Omental fat pad (tissue), 4 donors: ENCODE measurements at places on chromosomes 13 and 19.
A peak's percentile ranks its signal among the peaks of the same experiment; 100 is the strongest.

- no peak for DNase-seq
Observed at GRCh38 chr13:51063909-51064308, 47.2 kb downstream of the C13orf42 start.

GRCh38 chr13:113150550-113151365 lies 7.7 kb upstream of the PROZ start:
- DNase-seq, result no peak

DNA sequence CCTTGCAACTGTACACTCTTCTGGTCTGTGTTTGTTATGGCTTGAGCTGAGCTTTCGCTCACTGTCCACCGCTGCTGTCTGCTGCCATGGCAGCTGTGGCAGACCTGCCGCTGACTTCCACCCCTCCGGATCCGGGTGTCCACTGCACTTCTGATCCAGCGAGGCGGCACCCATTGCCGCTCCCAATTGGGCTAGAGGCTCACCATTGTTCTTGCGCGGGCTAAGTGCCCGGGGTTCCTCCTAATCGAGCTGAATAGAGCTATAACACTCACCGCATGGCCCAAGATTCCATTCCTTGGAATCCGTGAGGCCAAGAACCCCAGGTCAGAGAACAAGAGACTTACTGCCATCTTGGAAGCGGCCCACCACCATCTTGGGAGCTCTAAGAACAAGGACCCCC lies 2.2 kb upstream of the PSMC4 start:
- DNase-seq, result no peak

GRCh38 chr19:4911786-4912672 lies 2.7 kb downstream of the UHRF1 start:
- DNase-seq, result peak; percentile 52

DNA sequence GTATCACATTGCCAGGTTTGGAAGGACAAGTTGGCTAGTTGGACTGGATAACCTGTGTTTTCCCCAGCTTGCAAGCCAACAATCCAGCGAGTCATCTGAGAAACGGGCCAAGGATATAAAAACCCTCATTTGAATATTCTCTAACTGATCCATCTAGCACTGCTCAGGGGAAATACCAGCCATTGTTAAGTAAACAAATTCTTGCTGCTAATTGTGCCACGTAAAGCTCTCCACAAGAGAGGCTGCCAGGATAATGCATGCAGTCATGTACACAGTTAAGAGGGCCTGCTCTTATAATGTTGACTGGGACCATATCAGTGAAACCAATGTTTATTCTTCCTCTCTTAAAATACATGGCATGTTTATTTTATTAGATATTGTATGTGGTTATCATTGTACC lies 663.2 kb upstream of the SGCG start:
- no peak for DNase-seq

- no peak for DNase-seq
Observed at GRCh38 chr19:44608391-44608821, 5.0 kb upstream of the IGSF23 start.

DNA sequence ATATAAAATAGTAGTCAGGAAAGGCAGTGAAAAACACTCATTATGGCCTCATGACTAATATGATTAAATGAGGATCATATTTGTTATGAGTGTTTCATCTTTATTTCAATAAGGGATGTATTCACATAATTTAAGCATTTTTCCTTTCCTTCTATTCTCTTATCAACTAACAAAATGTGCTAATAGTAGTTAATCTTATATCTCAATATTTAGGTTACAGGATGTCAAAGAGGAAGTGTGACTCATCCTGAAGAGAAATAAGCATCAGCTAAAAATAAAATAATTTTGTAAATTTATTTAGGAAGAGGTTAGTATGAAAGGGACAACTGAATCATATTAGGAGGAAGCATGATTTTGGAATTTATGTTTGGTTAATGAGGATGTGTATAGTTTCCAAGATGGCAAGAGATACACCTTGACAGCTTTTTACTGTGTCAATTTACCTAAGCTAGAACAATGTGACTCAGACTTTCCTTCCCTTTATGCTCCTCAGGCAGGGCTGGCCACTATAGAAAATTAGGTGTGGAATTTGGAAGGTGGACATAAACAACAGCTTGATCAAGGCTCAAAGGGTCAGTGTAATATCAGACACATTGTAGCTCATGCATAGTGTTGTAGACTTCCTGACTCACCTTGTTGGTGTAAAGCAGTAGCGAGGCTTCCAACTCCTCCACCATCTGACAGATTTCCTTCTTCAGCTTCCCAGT lies 172.7 kb downstream of the SLITRK1 start:
- DNase-seq, result no peak

DNA sequence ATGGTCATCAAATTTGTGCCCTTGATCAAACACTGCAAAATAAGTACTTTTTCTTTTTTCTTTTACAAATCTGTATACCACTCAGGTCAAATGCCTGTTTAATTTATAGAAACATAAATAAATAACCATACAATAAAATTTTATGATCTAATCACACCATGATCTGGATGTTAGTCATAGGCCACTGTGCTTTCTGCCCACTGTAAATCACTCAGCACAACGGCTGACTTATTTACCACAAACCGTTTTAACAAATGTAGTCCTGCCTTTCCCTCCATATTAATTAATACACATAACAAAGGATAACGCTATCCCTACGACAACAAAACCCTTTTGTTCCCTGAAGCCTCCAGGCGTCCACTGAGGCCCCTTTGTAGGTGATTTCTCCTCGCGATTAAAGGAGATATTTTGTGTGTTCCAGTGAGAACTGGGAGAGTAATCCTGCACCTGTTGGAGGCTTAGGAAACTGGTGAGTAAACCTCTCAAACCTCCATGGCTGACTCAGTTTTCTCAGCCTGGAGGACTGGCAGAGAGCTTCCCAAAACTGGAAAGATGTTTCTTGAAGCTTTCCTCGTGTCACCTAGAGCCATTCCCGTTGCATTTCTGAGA lies 477.1 kb upstream of the SGCG start:
- no peak for DNase-seq

DNA sequence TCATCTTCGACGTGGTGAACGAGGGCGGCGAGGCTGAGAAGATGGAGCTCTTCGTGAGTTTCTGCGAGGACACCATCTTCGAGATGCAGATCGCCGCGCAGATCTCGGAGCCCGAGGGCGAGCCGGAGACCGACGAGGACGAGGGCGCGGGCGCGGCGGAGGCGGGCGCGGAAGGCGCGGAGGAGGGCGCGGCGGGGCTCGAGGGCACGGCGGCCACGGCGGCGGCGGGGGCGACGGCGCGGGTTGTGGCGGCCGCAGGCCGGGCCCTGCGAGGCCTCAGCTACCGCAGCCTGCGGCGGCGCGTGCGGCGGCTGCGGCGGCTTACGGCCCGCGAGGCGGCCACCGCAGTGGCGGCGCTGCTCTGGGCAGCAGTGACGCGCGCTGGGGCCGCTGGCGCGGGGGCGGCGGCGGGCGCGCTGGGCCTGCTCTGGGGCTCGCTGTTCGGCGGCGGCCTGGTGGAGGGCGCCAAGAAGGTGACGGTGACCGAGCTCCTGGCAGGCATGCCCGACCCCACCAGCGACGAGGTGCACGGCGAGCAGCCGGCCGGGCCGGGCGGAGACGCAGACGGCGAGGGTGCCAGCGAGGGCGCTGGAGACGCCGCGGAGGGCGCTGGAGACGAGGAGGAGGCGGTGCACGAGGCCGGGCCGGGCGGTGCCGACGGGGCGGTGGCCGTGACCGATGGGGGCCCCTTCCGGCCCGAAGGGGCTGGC lies 52.6 kb downstream of the MAP4K1 start:
- DNase-seq, result no peak

DNA sequence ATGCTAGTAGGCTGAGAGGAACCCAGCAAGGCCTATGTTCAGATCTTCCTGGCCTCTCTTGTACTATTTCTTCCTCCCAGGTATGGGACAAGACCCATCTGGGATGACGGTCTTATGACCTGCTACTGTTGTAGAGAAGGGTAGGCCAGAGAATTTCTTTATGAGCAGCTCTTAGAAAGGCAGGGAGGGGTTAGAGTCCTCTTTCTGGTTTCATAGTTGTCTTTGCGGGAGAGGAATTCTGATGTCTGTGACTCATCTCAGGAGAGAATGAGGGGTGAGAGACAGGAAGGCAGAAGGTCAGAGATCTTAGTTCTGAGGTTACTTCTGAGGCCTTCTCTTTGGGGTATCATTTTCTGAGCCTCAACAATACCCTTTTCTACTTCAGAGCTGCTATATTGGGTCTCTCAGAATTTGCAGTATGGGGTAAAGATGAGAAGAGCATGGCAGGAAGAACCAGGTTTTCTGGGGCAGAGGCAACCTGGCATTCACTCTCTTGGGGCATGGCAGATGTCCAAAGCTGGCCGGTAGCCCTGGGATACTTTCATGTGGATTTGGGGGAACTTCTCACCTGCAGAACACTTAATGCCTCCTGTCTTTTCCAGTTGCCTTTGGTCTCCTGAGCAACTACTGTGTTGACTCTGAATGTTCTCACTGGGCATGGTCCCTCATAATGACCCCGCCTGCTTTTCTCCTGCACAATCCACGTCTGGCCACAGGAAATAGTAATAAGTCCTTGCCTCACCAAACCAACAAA lies 154.4 kb downstream of the GGACT start:
- DNase-seq, result no peak

DNA sequence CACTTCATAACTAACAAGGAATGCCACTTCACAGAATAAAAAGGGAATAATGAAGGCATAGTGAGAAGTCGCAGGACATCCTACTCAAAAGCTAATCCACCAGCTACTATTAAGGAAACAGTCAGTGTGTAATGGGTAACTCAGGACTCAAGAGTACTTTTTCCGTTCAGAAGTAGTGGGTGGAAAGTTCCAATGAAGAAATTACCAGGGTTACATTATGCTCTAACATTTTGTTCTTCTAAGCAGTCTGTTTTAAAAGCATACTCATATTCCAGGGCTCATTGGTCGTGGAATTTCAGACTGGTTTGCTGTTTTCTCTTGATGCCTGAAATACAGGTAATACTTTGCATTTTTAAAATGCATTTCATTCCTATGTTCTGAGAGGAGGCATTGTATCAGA lies 222.4 kb upstream of the IRS2 start:
- DNase-seq, result no peak

DNA sequence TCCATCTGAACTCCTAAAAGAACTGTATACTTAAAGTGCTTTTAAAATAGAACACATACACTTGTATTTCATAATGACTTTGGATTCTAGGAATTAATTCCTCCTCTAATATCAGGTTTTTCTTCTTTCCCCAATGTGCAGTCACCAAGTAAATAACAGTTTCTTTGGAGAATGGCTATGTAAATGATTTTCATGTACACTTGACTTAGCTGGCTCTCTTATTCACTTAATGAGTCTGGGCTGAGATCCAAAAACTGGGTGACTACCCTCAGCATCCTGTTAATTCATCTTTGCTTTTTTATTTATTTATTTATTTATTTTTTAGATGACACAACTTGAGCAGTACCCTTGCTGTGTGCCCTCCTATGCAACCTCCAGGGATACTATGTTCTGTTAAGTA lies 1003.7 kb downstream of the SLITRK1 start:
- DNase-seq, result no peak

GRCh38 chr13:20378721-20379120 lies 146.6 kb upstream of the GJB6 start:
- no peak for DNase-seq

GRCh38 chr19:50427997-50428425 lies 4.7 kb upstream of the MYBPC2 start:
- peak; percentile 44 for DNase-seq

GRCh38 chr13:46571189-46571908 lies 18.4 kb downstream of the LRCH1 start:
- DNase-seq, result no peak

DNA sequence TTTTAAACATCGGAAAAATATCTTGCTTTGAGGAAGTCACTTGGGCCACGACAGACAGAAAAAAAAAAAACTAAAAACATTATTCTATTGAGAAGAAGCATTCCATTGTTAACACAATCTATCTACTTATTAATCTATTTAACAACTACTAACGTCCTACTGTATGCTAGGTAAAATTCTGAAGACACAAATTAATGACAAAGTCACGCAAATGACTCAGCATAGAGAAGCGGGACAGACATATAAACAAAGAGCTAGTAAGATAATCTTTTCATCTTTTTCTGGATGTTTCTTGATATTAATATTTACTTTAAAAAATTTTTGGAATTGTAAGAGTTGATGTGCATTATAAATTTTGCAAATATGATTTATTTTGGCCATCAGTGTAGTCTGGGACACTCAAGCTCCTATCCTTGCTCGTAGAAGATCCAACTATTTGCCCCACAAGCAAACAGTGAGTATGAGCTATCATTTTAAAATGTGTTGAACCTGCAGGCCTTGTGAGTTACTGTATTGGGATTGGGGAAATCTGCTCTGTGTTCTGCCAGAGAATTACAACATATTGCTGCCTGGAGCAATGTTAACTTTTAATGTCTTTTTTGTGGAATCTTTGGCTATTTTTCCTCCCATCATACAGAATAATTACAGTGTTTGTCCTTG lies 109.1 kb downstream of the PCDH9 start:
- DNase-seq, result no peak
